ENCODE measurements at places on chromosomes 3 and 15.

DNA sequence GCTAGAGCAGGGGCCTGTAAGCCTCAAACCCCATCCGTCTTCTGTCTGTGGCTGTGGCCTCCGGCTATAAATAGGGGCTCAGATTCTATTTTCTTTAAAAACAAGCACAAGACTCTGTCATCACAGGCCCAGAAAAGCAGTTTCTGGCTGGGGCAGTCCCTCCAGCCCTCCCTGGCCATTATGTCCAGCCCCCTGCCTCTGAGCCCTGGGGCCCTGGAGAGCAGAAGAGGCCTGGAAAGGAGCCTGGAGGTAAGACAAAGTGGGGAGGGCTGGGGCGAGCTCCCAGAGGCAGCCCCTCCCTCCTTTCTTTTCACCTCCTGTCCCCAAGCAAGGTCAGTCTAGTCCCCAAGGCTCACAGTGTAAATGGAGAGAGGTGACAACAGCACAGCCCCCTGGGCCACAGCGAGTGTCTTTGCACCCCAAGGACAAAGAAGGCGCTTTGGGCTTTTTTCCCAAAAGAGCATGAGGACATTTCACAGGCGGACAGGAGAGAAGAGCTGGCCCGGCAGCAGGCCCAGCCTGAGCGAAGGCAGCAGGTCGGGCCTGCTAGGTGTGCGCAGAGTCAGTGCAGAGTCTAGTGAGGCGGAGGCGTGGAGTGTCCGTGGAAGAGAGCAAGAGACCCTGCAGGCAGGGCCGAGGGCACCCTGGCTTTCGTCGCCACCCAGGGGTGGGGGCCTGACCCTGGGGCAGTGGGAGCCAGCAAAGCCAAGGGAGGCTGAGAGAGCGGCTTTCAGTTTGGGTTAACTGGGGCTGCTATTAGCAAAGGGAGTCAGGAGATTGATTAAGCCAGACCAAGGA, 188.3 kb downstream of the TBC1D2B start:
- DNase-seq = no peak

DNA sequence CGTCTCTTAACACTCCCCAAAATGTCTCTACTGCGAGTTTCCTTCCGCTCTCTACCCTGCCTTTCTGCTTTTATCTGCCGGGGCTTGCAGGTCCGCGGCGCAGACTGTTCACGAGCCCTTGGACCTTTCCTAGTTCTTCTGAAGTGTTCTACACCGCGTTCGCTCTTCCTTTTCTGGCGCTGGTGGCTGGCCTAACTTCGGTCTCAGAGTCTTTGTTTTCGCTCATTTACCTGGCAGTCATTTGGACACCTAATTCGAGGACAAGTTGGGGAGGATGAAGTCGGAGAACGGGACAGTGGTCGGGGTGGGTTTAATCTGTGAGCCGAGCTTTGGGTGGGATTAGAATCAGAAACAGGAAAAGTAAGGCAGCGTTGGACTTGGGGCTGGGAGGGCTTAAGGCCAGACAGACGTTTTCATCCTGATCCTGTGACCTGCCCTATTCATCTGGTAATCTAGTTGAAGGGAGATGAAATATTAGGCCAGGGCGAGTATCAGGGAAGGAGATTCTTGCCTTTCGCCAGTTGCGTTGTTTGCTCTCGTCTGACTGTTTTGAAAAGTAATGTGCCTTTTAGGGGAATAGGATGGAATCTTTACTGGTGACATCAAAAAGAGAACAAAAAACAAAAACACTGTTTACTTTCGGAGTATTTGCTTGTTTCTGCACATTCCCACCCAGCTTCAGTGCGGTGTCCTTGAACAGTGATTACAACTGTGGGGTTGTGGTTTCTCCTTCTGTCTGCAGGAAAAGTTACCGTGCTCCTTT, 1.8 kb downstream of the DIPK2A start:
- DNase-seq = no peak

- no peak for DNase-seq
Measured at GRCh38 chr3:138902171-138902570, 44.8 kb downstream of the FOXL2 start.

GRCh38 chr3:148922467-148922866, 57.4 kb downstream of the CPA3 start:
- no peak for DNase-seq

DNA sequence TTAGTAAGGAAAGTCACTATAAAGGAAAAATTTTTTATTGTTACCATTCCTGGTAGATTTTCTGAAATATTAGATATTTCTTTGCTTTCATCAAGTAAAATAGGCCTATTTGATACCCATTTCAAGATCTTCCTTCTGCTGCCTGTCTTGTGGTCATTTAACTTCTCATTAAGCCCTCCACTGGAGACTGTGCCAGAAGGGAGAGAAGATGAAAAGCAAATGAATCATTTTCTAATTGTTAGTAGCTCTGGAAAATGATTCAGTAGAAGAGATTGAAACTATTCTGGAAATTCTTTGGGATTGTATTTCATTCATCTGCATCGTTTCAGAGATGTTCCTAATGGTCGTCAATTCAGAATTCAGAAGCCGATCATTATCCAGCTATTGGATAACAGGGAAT, 3.2 kb downstream of the KCTD6 start:
- DNase-seq = no peak

DNA sequence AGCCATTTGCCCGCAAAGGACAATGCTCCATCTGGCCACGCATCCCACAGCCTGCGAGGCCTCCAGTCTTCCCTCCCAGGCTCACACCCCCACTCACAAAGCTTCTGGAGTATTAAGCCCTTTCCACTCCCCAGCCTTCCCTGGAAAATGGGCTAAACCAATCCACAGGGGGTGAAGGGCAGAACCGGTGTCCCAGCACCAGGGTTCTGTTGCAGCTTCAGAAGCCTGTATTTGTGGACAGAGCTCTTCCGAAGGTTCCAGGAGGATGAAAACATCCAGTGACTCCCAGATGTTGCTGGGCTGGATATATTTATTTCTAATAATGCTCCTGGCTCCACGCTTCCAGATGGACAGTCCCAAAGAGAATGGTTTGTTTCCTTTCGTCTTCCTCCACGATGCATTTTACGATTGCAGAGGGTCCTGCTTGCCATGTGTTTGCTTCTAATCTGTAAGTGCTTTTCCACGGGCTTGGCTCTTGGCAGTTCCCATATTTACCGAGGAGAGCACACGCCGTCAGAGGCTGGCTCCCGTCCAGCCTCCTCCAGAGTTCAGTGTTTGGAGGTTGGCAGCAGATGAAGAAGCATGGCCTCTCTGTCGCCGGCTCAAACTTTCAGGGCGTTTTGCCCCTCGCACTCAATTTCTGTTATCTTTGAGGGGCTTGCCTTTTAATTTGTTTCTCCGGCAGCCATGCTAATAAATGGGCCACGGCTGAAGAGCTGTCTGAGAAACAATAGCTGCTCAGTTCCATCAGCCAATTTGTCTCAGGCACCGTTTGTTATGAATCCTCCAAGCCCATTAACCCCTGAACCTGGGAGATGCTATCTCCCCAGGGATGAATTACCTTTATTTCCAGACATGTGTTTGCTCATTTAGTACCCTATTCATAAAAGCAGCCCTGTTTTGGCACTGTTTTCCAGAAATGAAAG, 367.9 kb upstream of the PROK2 start:
- no peak for DNase-seq

- no peak for DNase-seq
Measured at GRCh38 chr15:70560617-70561328, 202.6 kb downstream of the UACA start.

- no peak for DNase-seq
Measured at GRCh38 chr15:35491999-35492398, 54.0 kb downstream of the DPH6 start.

GRCh38 chr3:16512435-16513140, 911 bp downstream of the RFTN1 start:
- no peak for DNase-seq

- DNase-seq = no peak
Measured at GRCh38 chr3:179953993-179954870, 82.5 kb downstream of the PEX5L start.

DNA sequence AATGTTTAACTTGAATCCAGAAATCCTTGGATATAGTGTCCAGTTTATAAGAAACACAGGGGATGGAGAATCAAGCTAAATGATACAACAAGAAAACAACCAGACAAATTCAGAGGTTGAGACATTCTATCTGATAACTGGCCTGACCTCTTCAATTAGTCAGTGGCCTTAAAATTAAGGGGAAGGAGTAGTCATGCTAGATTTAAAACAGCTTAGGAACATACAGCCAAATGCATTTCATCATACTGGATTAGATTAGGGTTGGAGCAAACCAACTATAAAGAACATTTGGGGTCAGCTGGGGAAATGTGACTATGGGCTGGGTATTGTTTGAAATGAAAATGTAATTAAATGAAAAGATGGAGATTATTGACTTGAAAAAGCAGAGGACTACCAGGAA, 53.3 kb downstream of the PPARG start:
- no peak for DNase-seq

- no peak for DNase-seq
Measured at GRCh38 chr15:96320107-96320506, 10.4 kb upstream of the NR2F2 start.

GRCh38 chr3:126355777-126356372, 1.3 kb downstream of the KLF15 start:
- DNase-seq = peak; percentile 77

GRCh38 chr15:52737720-52738119, 52.4 kb downstream of the ONECUT1 start:
- no peak for DNase-seq

DNA sequence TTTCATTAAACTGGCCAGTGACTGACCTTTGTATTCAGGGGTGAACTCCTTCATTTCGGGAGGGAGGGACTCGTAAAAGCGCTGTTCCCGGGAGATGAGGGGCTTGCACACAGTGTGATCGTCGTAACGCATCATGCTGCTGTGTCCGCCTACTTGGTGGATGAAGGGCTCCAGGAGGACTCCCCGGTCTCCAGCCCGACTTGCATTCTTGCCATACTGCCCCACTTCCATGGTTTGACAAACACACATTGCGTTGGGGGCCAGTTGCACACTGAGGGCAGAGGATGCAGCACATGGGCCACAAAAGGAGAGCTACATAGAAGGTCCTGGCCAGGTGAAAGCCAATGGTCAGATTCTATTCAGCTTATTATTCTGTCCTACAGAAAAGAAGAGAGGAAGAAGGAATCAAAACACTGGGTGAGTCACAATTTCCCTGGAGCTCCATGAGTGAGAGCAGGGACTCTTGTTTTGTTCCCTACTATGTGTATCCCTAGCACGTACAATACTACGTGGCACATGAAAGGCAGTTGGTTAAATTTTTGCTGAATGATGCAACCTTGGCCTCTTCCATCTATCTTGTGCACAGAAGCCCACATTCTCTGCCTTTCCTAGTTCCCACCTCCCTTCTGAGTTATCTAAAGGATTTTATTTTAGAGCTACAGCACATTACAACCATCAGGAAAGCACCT, 24.2 kb upstream of the GMPPB start:
- DNase-seq = no peak

DNA sequence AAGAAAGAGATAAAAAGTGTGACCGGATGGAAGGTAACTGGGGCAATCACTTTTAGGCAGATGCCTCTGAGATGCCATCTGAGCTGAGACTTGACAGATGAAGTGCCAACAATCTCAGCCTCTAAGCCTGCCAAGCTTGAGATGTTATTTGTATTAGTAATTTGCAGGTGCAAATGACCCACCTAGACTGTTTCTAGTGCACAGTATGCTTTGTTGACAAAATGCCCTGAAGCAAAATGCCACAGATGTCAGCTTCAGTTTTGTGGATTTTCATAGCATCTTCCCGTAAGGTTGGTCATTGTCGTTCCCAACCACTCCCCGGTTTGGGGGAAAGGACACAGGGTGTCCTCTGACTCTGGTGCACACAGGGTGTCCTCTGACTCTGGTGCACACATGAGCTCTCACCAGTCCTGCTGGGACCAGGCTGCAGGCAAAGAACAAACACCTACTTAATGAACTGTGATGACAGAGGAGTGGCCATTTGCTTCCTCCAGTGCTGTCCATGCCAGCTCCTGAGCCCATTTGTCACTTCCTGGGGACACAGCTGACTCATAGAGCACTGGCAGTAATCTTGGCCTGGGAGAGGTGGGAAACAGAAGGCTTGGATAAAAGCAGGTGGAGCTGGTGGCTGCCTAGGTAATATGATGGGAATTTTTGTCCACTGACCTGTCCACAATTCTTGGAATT, 16.7 kb upstream of the PPP1R2 start:
- no peak for DNase-seq

- DNase-seq = no peak
Measured at GRCh38 chr3:16816048-16816780, 68.5 kb upstream of the PLCL2 start.

GRCh38 chr3:184322731-184323487, 8.5 kb downstream of the EIF4G1 start:
- DNase-seq = no peak

GRCh38 chr3:12446298-12446697, 38.0 kb upstream of the TSEN2 start:
- DNase-seq = no peak

DNA sequence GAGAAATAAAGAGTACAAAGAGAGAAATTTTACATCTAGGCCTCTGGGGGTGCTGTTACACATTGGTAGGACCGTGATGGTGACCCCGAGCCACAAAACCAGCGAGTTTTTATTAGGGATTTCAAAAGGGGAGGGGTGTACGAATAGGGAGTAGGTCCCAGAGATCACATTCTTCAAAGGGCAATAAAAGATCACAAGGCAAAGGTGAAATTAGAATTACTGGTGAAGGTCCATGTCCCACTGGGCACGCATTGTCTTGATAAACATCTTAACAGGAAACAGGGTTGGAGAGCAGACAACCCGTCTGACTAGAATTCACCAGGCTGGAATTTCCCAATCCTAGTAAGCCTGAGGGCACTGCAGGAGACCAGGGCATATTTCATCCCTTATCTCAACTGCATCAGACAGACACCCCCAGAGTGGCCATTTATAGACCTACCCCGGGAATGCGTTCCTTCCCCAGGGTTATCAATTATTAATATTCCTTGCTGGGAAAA, 4.3 kb downstream of the IRAK2 start:
- DNase-seq = no peak

DNA sequence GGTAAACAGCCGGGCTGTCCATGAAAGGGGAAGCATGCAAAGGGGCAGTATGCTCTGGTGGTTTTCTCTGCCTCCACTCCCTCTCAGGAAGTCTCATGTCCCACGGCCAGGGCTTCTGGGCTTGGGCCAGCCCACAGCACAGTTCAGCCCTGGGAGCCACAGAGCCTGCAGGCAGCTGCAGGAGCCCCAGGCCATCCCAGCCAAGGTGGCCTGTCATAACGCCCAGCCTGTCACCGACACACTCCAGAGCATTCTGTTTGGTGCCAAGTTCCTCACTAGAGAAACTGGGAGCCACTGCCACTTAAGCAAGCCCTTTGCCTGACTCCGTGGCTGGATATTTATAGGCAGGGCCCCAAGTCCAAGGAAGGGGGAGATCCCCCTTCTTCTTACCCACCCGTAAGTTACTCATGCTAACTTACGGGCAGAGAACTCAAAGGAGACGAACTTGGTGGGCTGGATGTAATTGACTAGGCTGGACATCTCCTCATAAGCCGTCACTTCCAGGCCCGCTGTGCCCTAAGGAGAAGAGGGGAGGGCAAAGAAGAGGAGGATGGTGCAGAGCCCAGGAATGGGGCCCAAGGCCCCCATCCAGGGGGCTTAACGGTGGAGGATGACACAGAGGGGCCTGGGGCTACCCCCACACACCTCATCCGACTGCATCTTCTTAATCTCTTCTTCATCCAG, 11.7 kb downstream of the PLCB2 start:
- DNase-seq = no peak
